Testis (tissue), 5 donors: ENCODE measurements at places on chromosomes 1 and 21. TPM values are rescaled to one million over a fixed set of nuclear protein-coding genes. Genes with fewer than 3 reads are reported as not detected.
A peak's percentile ranks its signal among the peaks of the same experiment; 100 is the strongest.

ASTN1 gene
- 1.2 TPM for total RNA-seq

DNA sequence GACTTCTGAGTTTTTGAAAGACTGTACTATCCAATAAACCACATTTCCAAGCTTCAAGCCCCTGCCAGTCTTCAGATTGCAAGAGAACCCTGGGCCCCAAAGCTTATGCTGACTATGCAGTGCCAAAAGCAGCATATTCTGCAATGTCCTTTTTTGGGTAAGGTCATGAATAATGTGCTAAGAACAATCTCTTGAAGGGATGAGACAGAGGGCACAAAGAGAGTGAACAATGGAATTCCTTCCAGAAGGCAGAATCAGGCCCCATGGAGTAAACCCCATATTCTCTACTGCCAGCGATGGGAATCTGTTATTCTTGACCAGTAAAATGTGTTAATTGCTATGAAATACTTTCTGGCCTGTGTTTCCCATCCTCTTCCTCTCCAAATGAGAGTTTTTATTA lies 190.4 kb downstream of the RGS7 start:
- DNase-seq = no peak

DNA sequence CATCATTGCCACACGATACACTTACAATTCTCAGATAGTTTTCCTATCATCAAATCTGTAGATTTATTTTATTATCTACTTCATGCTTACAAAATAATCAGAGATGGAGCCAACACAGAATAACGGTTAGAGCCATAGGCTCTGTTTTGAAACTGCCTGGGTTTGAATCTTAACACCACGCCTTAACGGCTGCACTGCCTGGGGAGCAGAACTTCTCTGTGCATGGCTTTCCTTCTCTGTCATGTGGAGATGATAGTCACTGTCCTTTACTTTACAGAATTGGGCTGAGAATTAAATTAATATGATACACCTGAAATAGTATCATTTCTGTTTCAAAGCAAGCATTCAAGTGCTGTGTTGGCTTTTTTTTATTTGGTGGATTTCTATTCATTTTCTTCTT lies 177.8 kb downstream of the HMCN1 start:
- no peak for DNase-seq

MORC3 gene
- total RNA-seq = 48.0 TPM

DEPDC1 gene
- 12.7 TPM for total RNA-seq

RGS18 gene
- 0.79 TPM for total RNA-seq

DNA sequence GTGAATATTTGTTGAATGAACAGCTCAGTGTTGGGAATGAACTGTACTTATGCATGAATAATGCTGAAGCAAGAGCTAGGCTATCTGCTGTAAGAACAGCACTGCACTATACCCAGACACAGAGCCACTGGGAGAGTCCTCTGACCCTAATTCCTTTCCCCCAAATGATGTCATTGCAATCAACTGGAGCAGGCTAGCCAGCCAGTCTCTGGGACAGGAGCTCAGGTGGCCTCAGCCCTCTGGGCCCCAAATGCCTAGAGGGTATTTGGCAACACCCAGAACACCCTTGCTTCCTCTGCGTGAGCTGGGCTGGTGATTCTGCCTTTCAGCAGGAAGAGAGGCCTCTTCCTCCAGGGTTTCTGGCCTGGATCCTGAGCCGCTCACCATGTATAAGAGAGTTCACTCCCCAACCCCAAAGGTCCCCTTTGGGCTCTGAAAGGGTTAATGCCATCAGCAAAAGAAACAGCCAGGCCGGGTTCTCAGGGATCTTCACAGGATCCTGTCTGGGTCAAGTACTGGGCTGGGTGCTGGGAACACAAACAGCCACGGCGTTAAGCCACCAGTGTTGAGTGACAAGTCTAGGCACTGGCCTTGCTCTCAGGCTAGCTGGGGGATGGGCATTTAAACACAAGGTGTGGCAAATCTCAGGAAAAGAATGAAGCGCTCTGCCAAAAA lies 3.7 kb upstream of the PADI4 start:
- DNase-seq = no peak

DNA sequence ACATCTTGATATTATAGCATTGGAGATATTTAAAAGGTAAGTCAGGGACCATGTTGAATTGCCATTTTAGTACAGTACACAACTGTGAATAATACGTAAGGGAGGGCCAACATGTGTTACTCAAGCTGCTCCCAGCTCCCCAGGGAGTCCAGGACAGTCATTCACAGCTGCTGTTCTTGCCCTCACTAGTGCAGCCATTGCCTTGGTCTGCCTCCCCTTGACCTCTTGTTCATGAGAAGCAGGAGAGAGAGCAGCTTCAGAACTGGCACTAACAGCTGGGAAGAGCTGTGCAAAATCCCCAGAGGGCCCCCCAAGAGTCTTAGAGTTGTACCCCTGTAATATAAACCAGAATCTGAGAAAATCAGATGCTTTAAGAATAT lies 16.4 kb downstream of the TCEANC2 start:
- no peak for DNase-seq

SLC22A15 gene
- total RNA-seq = 6.4 TPM

GRCh38 chr1:6486433-6487011 lies 4.9 kb downstream of the PLEKHG5 start:
- DNase-seq = peak; percentile 89

DNA sequence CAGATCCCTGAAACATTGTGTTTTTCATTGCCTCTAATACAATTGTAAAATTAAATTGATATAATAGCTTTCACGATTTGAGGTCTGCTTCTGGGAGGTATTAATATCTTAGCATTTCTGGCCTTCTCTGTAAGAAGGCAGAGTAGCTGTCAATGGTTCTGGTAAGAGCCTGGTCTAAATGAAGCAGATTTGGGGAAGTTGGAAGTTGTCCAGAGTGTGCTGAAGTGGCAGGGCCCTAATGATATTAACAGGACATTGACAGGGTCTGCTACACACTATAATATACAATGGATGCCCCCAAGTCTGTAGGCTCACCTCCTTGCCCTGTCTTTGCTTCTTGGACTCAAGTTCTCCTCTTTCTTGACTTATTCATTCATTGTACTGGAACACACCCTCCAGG lies 99.5 kb downstream of the C4BPA start:
- DNase-seq = no peak

DNA sequence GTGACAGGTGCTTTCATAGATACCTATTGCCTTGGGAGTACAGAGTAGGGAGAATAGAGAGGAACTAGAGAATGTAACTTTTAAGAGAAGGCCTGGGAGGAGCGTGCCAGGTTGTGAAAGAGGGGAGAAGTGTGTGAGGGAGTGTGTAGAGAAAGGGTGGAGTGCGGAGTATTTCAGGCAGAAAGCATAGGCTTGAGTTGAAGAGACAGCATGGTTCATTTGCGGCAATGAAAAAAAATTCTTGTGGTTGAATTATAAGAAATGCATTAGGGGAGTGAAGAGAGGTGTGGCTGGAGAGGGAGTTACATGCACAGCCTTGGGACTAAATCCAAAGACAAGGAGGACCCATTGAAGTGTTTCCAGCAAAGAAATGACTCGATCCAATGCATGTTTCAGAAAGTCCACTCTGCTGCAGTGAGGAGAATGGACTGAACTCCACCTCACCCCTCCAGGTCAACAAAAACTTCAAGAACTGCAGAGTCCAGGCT lies 81.7 kb upstream of the ADAM30 start:
- no peak for DNase-seq

DNA sequence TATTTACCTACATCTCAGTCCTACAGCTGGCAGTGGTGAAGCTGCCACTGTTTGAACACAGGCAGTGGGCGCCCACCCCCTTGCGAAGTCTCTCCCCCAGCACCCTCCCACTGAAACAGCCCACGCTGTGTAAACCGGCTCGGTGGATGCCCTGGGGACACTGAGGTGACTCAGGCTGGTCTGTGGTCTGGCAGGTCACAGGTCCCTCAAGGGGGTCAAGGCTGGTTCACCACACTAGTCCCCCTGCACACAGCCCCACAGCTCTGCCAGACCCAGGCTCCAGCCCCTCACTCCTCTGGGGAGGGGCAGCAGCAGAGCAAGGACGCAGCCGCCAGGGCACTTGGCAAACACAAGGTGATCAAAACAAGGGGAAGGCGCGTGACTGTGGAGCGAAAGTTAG lies 7.6 kb downstream of the CHD5 start:
- DNase-seq = no peak

GJB3 gene
- total RNA-seq = 0.55 TPM

GRCh38 chr1:1206376-1206965 lies at the start of gene TNFRSF18:
TNFRSF18 (minus strand) TSS chr1:1206592; CDS start chr1:1206571, 21 bp downstream.
- no peak for DNase-seq

GRCh38 chr1:70195342-70195741 lies 10.0 kb downstream of the LRRC40 start:
- DNase-seq = no peak

CTTNBP2NL gene
- total RNA-seq = 19.4 TPM

- no peak for DNase-seq
Observed at GRCh38 chr1:115062542-115063004, 26.7 kb downstream of the TSPAN2 start.

- no peak for DNase-seq
Observed at GRCh38 chr1:85060038-85060437, 11.7 kb upstream of the MCOLN3 start.

GRCh38 chr1:185693654-185694053 lies 40.5 kb upstream of the HMCN1 start:
- DNase-seq = no peak

DNA sequence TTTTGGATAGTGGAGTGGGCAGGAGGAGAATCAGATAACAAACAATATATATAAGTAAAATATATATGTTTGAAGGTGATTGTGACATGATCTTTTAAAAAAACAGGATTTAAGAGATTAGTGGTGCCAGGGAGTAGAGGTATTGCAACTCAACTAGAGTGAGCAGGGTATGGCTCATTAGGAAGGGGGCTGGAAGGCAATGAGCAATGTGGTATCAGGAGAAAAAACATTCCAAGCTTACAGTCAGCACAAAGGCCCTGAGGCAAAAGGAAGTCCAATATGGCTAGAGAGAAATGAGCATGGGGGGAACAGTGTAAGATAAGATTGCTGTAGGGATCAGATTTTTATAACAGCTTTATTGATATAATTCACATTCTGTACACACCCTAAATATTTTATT lies 5.3 kb upstream of the GADD45A start:
- DNase-seq = no peak

- no peak for DNase-seq
Observed at GRCh38 chr1:44827197-44828002, 15.7 kb downstream of the PTCH2 start.

IFNLR1 gene
- total RNA-seq = 0.63 TPM

DNA sequence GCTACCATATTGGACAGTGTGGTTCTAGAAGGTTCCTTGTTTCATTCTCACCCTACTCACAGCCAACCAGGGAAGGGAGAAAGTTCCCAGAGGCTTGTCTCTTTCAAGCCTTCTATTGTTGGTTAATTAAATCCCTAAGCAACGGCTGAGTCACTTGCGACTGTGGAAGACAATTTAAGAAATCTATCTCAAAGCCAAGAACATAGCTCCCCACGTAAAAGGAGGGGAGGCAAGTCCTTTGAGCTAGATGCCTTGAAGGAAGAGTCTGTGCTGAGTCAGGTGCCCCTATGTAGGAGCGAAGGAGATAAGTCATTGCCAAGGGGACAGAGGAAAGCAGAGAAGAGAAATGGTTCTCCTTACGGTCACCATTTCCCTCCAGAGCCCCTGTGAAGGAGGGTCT lies 79.4 kb upstream of the PPP2R5A start:
- no peak for DNase-seq
